Muscle of leg (tissue), 16 donors: ENCODE measurements at places on chromosomes 5 and 9. TPM values are rescaled to one million over a fixed set of nuclear protein-coding genes. Genes with fewer than 3 reads are reported as not detected.

GRCh38 chr9:116003397-116003796 is 150.2 kb upstream of the PAPPA start:
- no peak for DNase-seq

- no peak for DNase-seq
Measured at GRCh38 chr5:142287973-142288313, 36.9 kb downstream of the SPRY4 start.

DNA sequence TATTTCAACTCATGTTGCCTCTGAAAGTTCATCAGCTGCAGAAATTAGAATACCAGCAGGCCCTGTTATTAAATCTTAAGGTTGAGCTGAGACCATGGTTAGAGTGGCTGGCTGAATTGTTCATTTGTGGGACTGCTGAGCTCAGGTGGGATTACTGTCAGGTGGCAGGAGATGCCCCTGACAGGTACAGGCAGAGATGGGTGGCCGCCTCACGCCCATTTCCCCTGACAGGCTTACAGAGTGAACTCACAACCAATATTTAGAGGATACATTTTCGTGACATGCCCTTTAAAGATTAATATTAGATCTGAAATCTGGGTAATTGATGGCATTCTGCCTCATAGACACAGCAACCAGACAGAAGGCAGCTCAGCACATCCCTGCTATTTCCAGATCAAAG is 136.0 kb downstream of the MVB12B start:
- DNase-seq, result no peak

DNA sequence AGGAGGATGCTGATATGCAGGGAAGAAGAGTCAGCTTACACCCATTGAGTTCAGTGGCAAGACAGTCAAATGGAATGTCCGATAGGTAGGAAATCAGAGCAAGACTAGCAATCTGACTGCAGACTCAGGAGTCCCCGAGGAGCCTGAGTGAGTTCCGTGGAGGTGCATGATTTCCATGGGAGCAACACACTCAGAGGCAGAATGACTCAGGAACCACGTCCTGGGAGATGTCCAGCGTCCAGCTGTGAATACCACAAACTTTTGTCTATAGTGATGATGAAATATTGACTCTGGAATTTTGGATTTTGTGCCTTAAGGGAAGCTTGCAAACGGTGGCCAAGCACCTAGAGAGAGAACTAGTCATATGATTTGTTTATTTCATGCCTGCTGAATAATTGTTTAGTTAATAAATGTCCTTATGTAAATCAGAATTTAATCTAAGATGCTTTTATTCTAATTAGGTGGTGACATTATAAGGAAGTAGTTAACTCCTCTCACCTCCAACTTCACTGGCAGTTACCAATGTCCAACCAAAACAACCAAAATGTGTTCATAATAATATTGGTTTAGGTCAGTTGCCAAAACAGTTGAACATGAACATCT is 100.4 kb downstream of the PDE4D start:
- DNase-seq, result peak; percentile 74

- DNase-seq, result peak; percentile 86
Measured at GRCh38 chr9:120985819-120986222, 59.2 kb upstream of the TRAF1 start.

DNA sequence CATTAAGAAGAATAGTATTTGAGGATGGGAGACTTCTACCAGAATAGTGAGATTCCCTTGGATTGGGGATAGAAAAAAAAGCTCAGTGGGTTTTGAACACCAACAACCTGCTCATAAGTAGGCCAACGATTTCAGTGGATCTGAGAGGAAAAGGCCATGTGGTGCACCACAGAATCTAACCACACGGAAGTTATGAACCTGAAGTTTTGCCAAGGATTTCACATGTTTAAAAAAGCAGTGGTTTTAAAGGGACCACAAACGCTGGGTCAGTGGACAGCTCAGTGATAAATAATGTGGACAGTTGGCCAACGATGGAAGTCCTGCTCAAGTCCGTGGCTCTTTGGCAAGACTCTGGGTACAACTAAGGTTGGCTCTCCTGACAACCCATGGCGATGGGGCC is 107.2 kb upstream of the TXNDC8 start:
- DNase-seq, result no peak

- no peak for DNase-seq
Measured at GRCh38 chr9:3662671-3663070, 136.9 kb upstream of the RFX3 start.

- DNase-seq, result peak; percentile 38
Measured at GRCh38 chr5:94690778-94691177, 72.3 kb downstream of the SLF1 start.

DNA sequence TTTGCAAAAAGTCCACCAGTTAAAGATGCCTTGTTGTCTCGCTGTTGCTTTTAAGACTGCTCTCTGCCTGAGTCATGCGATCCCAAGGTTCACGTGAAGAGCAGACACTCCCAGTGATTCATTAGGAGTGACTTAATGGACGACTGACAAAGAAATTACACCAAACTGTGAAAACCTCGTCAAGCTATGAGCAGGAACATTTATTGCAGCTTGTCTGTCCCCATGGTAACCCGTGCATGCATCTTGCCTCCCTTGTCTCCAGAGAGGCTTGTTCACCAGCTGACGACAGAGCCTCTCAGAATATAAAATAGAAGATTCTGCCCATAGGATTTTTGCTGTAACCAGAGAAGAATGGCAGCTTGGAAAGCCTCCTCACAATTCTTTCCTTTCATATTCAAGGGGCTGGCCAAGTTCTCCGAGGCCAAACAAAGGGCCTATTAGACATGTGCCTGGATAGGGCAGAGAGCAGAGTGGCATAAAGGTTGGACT is 352.7 kb downstream of the SPOCK1 start:
- DNase-seq, result peak; percentile 81

GRCh38 chr9:137193771-137194170 is 5.3 kb downstream of the SSNA1 start:
- DNase-seq, result no peak

DNA sequence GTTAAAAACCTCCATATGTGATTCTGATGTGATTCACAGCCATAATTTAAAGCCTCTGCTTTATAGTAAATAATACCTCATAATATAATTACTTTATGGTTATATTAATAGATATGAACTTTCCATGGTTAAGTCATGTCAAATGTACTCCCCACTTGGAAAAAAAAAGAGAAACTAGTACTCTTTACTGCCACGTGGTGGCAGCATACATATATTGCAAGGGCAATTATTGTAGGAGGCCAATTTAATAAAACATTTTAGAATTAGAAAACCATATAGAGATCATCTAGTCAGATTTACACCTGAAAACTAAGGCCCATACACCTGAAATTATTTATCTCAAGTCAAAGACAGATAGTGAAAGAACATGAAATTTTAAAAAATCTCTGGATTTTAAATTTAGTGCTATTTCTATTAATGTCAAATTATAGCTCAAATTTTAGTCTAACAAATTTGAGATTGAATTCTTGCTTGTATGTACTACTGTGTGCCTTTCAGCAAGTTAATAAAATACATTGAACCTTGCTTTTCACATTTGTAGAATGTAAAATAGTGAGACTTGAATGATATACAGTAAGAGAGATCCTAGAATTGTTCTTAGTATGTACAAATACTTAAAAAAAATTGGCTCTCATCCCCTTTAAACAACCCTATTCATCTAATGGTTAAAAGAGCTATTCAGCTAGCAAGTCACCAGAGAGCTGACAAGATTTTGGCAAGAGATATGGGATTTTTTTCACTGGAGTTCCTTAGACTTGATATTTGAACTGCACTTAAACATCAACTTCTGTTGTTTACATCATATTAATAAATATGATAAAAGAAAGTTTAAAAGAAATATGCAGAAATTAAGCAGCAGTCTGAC is 603.8 kb downstream of the TLE4 start:
- peak; percentile 57 for DNase-seq

GRCh38 chr5:52760695-52761366 is 26.9 kb upstream of the ITGA1 start:
- DNase-seq, result no peak

GRCh38 chr9:113219186-113219936 is 1.7 kb downstream of the FKBP15 start:
- DNase-seq, result peak; percentile 40

- DNase-seq, result no peak
Measured at GRCh38 chr5:90475436-90475980, 844 bp downstream of the POLR3G start.

GRCh38 chr5:145805819-145806218 is 29.3 kb downstream of the PRELID2 start:
- DNase-seq, result no peak

DNA sequence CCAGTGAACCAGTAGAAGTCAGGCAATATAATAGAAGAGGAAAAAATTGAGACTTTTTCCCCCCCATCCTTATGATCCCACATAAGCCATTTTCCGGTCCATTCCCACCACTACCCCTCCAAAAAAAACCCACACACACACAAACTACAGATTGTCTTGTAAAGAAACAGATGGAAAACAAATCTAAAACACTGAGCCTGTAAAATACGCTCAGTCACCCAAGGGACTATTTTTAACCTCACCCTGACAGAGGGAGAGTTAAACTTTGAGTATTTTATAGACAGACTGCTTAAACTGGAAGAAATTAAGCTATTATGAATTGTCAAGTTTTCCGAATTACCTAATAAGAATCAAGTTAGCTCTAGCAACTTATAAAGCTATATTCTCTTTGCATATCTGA is 471.8 kb upstream of the C9orf72 start:
- DNase-seq, result peak; percentile 72

GRCh38 chr9:130042406-130042884 is 544 bp downstream of the FNBP1 start:
- DNase-seq, result no peak

DNA sequence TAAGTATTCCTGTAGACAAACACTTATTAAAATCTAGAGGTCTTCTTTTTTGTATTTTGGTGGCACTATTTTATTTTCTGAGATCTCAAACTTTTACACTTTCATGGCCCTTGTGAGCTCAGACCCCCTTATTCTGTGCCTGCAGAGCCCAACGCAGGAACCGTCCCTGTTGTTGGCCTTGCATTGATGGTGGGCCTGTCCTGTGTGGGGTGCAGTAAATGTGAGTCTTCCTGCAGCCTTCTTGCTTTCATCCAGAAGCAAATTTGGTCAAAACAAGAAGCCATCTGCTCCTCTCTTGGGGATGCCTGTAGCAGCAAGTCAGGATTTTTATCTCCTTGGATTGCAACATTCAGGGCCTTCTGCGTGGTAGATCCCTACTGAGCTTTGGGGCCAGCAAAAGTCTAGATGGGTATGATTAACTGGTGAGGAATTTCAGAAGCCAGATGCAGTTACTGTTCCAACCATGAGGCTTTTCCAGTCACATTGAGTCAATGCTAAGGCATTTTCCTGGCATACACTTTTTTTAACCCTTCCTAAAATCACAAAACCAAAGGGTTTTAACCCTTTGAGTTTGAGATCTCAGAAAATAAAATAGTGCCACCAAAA is 31.7 kb downstream of the BASP1 start:
- DNase-seq, result no peak

- no peak for DNase-seq
Measured at GRCh38 chr5:120152472-120152871, 311.6 kb upstream of the PRR16 start.

DNA sequence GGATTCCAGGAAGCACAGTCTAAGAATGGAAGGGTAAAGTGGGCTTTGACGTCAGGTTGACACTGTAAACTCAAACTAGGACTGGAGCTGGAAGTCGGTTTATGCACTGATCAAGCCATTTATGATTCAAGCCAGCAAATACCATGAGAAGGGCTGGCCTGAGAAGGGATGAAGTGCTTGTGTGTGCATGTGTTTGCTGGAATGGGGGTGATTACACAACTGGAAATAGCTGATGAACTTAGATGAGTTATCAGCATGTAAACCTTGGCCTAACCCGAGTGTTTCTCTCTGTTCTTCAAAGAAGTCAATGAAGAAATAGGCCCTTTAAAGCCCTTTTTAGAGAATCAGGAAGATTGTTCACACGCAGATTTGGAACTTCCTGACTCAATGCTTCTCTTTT is 287.6 kb downstream of the RFX3 start:
- no peak for DNase-seq

DNA sequence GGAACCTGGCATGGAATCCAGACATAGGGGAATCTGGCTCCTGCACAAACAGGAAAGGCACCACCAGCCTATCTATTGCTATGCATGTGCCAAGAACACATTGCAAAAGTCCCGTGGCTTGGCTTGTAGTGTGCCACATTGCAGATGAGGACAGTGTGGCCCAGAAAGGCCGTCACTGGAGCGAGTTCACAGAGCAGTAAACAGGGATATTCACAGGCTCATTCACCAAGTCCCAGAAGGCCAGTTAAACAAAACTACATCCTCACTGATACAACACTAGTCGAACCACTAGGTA is 39.6 kb upstream of the TRIM32 start:
- no peak for DNase-seq

- DNase-seq, result no peak
Measured at GRCh38 chr5:80225189-80225933, 30.5 kb downstream of the SERINC5 start.

- DNase-seq, result no peak
Measured at GRCh38 chr9:107949061-107949460, 459.5 kb upstream of the KLF4 start.

GRCh38 chr5:84017523-84018172 is 297.0 kb upstream of the HAPLN1 start:
- no peak for DNase-seq

- DNase-seq, result no peak
Measured at GRCh38 chr9:97763874-97764273, 66.7 kb upstream of the XPA start.

GRCh38 chr5:61525512-61526206 is 193.6 kb downstream of the ZSWIM6 start:
- peak; percentile 22 for DNase-seq

- no peak for DNase-seq
Measured at GRCh38 chr5:5710471-5710870, 288.0 kb downstream of the ICE1 start.

DNA sequence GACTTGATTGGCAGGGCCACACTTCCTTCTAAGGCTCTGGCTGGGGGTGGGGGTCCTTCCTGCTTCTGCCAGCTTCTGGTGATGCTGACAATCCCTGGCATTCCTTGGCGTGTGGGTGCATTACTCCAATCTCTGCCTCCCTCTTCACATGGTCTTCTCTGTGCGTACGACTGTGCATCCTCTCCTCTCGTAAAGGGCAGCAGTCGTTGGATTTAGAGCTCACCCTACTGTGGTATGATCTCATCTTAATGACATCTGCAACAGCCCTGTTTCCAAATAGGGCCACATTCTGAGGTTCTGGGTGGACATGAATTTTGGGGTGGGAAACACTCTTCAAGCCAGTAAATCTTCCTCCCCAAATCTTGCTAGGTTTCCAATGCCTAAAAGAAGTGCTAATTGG is 36.8 kb downstream of the ROPN1L start:
- no peak for DNase-seq

- DNase-seq, result no peak
Measured at GRCh38 chr9:114401344-114401743, 13.6 kb upstream of the AKNA start.

The IFNB1 gene
- polyA plus RNA-seq, result not detected

The STXBP1 gene
- 13.1 TPM for polyA plus RNA-seq

The ERMP1 gene
- polyA plus RNA-seq, result 7.5 TPM

The SPATA31E1 gene
- not detected for polyA plus RNA-seq

The IRX2 gene
- 0.07 TPM for polyA plus RNA-seq

The DND1 gene
- 0.15 TPM for polyA plus RNA-seq

The SHROOM1 gene
- 2.3 TPM for polyA plus RNA-seq

The FSTL4 gene
- polyA plus RNA-seq, result 1.2 TPM

The TPD52L3 gene
- polyA plus RNA-seq, result not detected

The LAMC3 gene
- polyA plus RNA-seq, result 1.8 TPM
